Cortex of kidney (tissue), 1 donor: ENCODE measurements at places on chromosomes 1 and 21.

- DNase-seq: no peak
These were observed 38.4 kb downstream of the TAS1R2 start for GRCh38 chr1:18820791-18821641.

- DNase-seq: no peak
These were observed 37.3 kb upstream of the ZNF644 start for GRCh38 chr1:91059157-91059556.

DNA sequence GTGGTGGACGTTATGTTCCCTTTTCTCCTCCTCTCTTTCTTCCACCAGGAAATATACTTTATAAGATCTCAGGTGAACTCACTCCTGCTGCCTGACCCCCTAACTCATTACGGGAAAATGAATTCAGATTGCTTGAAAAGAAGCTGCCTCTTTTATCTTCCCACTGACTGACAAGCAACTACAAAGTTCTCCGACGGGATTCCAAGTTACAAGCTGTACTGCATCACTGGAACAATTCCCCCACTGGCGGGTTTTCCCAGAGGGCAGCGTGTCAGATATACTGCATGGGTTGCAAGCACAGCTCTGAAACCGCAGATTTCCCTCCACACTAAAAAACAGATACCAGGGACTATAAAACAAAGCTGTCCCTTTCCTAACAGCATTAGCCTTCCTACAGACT is 390.6 kb downstream of the KCTD3 start:
- no peak for DNase-seq

DNA sequence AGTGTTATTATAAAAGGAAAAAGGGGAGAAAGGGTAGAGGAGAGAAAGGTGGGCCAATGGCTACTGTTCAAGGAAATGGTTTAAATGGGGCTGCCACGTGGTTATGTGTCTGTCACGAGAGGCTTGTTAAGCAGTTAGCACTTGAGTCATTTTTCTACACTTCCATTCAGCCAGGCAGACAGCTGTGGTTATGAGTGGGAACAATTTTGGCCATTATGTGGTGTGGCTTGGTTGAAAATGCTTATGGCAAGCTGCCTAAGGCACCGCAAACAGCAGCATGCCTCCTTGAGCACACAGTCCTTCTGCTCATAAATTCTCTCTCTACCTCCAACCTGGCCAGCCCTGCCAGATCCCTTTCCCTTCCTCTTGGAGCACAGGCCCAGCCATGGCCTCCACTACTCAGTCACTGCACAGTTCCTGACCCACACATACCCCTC is 3.2 kb upstream of the SRM start:
- DNase-seq: no peak

- no peak for DNase-seq
These were observed 12.9 kb downstream of the DNAJC11 start for GRCh38 chr1:6688757-6689156.

DNA sequence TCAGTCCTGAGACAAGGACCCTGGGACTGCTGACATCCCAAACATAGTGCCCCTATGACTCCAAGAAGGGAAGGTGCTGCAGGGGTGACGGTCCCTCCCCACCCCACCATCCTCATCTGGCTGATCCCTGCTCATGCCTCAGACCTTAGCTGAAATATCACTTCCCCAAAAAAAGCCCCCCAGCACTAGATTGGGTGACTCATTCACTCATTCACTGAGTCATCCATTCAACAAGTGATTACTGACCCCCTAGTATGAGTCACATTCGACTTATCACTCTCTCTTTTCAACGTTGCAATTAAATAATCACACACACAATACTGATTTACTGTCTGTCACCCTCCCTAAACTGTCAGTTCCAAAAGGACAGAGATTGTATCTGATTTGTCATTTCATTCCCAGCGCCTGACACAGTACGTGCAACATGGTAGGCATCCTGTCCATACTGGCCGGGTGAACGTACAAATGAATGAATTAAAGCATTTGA is 48.6 kb downstream of the HIVEP3 start:
- no peak for DNase-seq

DNA sequence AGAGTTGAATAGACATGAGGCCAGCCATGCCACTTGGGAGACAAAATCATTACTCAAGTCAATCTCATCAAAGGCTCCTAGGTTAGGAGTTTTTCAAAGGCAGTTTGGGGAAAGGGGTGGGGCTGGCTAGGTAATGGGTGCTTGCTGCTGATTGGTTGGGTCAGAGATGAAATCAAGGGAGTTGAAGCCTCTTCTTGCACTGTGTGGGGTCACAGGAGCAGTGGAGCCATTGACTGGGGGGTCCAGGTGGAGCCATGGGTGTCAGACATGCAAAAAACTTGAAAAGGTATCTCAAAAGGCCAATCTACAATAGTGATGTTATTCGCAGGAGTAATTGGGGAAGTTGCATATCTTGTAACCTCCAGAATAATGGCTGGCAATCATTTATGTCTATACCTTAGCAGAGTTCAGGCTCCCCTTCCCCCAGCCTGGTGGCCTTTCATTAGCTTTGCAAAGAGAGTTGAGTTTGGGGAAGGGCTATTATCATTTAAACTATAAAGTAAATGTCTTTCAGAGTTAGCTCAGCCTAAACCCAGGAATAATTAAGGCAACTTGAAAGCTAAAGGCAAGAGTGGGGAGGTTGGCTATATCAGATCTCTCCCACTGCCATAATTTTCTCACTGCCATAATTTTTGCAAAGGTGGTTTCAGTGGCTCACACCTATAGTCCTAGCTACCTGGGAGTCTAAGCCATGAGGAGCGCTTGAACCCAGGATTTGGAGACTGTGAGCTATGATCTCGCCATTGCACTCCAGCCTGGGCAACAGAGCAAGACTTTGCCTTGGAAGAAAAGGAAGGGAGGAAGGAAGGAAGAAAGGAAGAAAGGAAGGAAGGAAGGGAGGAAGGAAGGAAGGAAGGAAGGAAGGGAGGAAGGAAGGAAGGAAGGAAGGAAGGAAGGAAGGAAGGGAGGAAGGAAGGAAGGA is 7.8 kb upstream of the PINK1 start:
- DNase-seq: no peak

- DNase-seq: no peak
These were observed 26.9 kb downstream of the OR6Y1 start for GRCh38 chr1:158527190-158527815.

DNA sequence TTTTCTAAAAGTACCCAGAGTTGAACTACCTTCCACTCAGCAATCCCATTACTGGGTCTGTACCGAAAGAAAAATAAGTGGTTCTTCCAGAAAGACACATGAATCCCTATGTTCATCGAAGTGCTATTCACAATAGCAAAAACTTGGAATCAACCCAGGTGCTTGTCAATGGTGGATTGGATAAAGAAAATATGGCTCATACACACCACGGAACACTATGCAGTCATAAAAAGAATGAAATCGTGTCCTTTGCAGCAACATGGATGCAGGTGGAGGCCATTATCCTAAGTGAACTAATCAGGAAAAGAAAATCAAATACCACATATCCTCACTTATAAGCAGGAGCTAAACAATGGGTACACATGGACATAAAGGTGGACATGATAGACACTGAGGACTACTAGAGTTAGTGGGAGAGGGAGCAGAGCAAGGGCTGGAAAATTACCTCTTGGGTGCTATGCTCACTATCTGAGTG is 32.9 kb upstream of the JUN start:
- DNase-seq: no peak

- no peak for DNase-seq
These were observed 49.0 kb upstream of the SYT14 start for GRCh38 chr1:209889077-209889418.

DNA sequence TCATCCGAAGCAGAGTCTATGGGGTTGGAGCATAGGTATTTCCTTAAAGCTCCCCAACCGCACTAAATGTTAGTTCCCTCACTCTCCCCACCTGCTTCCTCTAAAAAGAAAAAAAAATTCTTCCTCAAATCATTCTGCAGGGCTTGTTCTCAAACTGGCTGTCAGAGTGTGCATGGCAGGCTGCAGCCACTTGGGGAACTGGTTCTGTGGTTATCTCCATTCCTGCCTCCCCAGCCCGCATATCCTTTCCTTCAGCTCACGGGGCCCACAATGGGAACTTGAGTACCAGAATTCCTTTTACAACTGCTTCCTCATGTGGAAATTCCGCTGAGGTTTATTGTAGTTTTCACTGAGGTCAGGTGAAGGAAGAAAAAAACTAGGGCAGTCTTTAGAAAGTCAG is 159.2 kb downstream of the PIGK start:
- DNase-seq: no peak

GRCh38 chr21:23639721-23640120 is 1967.6 kb downstream of the MRPL39 start:
- no peak for DNase-seq

DNA sequence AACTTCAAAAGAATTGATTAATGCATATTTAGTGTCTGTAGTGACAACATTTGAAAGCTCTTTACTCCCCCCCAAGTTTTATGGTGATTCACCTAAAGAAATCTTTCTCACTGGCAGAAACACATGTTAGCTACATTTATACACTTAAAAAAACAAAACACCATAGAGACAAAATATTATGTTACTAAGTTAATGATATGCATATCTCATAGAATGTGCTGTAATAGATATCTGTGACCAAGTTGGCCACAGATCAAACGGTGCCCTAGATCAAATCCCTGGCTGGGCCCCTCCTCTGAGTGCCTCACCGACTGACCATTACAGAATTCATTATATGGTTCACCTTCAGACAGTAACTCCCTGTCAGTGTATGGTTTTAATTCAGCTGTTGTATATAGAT is 322.1 kb upstream of the LYPLAL1 start:
- no peak for DNase-seq

DNA sequence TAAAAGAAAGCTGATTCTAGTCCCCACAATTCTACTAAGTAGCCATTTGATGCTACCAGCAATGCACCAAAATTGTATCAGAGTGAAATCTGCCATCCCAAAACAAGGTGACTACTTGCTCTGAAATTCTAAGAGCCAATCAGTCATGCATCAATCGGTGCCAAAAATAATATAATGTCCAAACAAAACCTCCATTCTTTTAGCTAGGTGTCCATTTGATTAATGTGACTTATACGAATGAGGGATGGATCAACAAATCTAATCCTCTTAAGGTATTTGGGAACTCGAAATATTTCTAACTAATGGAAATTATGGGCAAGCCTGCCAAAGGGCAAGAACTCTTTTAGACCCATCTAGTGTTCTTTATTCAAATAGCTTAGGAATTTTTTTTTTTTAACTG is 66.4 kb upstream of the NEK2 start:
- no peak for DNase-seq

GRCh38 chr1:116760487-116760886 is 6.3 kb downstream of the CD2 start:
- DNase-seq: no peak

- DNase-seq: no peak
These were observed 53.5 kb downstream of the RGS13 start for GRCh38 chr1:192689459-192689858.

DNA sequence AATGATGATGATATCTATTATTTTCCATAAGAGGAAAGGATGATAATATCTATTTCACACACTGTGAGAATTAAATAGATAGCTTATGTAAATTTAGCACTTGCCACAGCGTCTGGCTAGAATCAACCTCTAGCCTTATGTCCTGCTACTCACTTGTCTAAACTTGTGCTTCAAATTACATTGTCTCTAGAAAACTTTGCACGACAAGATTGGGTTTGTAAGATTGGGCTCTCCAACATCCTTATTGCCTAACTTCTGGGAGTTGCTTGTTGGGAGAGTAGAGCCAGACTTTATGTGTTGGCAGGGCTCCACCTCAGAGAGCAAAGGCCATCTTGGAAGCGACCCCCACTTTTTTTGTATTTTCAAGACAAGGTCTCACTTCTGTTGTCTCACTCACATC is 50.0 kb upstream of the POGK start:
- DNase-seq: no peak

DNA sequence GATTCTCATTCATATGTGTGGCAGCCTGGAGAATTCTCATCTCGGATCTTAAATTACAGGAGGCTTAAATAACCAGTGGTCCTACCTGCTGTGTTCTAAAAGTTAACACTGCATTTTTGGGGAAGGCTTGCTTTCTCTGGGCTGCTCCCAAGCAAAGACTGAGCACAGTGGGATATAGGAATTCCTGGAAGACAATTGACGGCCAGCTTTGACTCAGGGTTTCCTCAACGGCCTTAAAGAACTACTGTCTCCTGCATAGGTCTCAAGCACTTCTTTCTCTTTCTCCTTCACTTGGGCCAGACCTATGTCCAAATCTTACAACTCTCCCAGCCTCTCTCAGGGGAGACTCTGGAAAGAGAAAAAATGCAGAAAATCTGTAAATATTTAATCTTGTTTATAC is 1.0 kb upstream of the KRTAP13-3 start:
- no peak for DNase-seq

- no peak for DNase-seq
These were observed 53.7 kb upstream of the HMCN1 start for GRCh38 chr1:185680453-185680852.

DNA sequence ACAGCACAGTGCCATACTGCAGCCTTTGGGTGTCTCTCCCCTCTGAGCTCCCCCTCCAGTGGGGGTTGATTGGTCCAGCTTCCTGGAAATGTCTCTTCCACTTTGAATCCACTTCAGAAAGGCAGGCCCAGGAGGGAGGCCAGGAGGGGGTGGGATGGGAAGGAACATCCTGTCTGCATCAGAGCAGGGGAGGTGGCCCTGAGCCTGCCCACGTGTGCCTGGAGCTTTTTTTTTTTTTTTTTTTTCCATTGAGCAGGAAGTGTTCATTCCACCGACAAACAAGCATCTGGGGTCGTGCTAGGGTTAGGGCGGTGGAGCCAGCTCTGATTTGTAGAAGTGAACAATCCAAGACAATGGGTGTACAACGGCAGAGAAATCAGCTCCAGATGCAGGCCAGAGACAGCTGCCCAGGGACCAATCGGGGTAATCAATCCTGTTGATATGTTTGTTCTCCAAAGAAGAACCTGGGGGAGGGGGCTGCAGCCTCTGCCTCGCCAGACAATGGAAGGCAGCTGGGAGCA is 93.3 kb downstream of the SSBP3 start:
- DNase-seq: no peak

DNA sequence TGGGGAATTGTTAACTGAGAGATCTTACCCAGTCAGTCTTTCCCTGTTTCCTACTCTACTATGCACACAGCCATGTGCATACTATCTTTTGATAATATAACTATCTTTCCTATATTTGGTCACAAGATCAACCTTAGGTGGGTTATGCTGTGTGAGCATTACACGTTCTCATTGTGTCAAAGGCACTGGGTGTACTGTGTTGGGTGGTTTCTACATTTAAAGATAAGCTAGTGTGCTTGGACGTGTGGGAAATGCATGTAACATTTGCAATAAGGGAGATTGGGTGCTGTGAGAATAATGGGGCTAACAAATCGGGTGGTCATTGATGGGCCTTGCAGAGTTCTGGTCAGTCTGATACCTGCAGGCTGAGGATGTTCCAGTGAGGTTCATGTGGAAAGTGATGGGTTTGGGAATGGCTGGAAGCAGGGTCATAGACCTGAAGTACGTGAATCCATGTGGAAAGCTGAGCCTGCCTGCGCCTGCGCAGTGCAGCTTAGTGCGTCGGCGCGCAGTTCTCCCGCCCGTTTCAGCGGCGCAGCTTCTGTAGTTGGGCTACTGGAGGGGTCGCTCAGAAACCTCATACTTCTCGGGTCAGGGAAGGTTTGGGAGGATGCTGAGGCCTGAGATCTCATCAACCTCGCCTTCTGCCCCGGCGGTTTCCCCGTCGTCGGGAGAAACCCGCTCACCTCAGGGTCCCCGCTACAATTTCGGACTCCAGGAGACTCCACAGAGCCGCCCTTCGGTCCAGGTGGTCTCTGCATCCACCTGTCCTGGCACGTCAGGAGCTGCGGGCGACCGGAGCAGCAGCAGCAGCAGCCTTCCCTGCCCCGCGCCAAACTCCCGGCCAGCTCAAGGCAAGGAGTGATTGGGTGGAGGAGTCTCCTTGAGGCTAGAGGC is at the start of gene MSH4:
Gene MSH4, plus strand, starts transcription at position 507 of the 897 bp plus-strand sequence. Its CDS starts 104 bp downstream, at position 611.
- DNase-seq: no peak
